ENCODE measurements at places on chromosomes 5 and 9. TPM values are rescaled to one million over a fixed set of nuclear protein-coding genes. Genes with fewer than 3 reads are reported as not detected.

GDF9 gene
- 0.32 TPM for total RNA-seq

OTULINL gene
- total RNA-seq = 0.59 TPM

CDKN2B gene
- total RNA-seq = not detected

GHR gene
- total RNA-seq = not detected

EGFLAM gene
- total RNA-seq = 45.4 TPM

EFNA5 gene
- total RNA-seq = 16.7 TPM

GABRA6 gene
- total RNA-seq = not detected

DNA sequence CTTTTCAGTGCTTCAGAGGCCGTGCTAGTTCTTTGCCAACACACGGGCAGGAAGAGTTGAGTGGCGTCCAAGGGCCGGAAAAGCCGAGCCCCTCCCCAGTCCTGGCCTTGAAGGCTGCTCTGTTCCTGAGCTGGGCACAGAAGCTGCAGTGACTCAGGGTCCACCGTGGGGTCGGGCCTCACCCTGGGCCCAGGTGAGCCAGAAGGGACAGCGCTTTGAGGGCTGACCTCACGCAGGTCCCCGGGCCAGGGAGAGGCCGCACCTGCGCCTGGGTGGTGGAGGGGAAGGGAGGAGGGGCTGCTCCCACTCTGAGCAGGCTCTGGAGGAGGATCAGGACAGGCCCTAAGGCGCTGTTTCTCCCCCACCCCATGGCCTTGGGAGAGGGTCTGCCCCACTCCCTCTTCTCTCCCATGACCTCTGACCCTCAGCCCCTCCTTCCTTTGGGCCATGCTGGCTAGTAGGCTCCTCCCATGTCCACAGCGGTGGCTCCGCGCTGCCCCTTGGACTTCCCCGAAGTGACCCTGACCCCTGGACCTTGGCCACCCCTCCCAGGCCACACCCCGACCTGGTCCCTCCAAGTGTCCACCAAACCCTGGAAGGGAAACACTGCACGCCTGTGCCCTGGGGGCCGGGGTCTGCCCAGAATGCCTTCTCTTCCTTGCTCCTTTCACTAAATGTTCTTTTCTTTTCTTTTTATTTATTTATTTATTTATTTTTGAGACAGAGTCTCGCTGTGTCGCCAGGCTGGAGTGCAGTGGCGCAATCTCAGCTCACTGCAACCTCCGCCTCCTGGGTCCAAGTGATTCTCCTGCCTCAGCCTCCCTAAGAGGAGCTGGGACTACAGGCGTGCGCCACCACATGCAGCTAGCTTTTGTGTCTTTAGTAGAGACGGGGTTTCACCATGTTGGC lies 19.7 kb upstream of the SLC6A19 start:
- H3K36me3 ChIP-seq = no peaks in the 10 kb centered on the region
- DNase-seq = no peak
- H3K27ac ChIP-seq = no peak overlapping the region

DNA sequence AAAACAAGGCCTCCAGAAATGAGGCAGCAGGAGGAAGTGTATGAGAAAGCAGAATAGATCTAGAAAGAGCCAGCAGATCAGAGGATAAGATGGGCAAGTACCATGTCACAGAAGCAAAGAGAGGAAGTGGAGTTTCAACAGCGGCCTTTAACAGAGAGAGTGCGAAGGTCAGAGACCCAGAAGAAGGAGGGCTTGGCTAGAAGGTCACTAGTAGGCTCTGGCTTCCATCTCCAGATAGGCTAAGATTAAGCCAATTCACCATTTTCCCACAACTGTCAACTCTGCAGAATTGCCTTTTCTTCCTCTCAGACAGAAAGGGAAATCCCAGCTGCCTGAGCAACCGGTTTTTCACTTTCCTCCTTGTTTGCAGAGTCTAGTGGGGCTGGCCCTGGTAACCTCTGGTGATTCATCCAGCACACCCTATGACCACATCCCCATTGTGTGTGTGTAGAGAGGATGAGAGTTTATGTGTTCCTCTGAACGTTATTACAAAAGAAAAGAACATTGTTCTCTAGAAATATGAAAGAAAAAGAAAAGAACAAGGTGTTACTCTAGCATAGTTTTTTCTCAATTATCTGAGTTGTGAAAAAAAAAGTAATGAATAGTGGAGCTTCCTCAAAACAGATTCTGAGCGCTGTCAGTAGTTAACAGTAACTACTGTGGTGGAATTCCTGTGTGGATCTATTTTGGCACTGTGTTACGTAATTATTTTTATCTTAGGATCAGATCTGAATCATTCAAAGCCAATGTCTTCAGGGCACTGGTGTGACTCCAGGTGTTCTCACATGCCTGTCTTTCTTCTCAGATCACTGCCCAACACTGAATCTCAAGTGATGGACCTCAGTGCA lies 220.4 kb downstream of the ARRDC3 start:
- no peaks in the 10 kb centered on the region for H3K27me3 ChIP-seq
- no peak for DNase-seq
- H3K4me1 ChIP-seq = no peaks in the 10 kb centered on the region
- no peaks in the 10 kb centered on the region for H3K36me3 ChIP-seq
- H3K27ac ChIP-seq = no peak overlapping the region

GRCh38 chr9:42388846-42389245 lies 205.4 kb downstream of the SPATA31A6 start:
- no peak for DNase-seq
- no peaks in the 10 kb centered on the region for H3K36me3 ChIP-seq
- no peak overlapping the region for H3K27ac ChIP-seq
- no peaks in the 10 kb centered on the region for H3K4me1 ChIP-seq

GRCh38 chr5:164319161-164319560 lies 813.7 kb downstream of the MAT2B start:
- no peak overlapping the region for H3K27ac ChIP-seq
- DNase-seq = no peak

DNA sequence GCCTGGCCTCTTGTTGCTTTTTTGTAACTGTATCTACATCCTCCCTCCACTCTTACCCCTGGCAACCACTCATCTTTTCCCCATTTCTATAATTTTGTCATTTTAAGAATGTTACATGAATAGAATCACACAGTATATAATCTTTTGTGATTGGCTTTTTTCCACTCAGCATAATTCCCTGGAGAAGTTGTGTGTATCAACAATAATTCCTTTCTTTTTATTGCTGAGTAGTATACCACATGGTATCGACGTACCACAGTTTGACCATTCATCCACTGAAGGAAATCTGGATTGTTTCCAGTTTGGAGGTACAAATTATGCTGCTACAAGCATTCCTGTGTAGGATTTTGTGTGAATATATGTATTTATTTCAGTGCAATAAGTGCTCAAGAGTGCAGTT lies 21.7 kb upstream of the ENTREP1 start:
- DNase-seq = no peak
- no peak overlapping the region for H3K4me3 ChIP-seq
- H3K27me3 ChIP-seq = no peaks in the 10 kb centered on the region
- no peaks in the 10 kb centered on the region for H3K4me1 ChIP-seq

GRCh38 chr9:117720555-117720954 lies 16.4 kb downstream of the TLR4 start:
- H3K27me3 ChIP-seq = peaks cover 57% of the 10 kb centered on the region
- H3K27ac ChIP-seq = no peak overlapping the region
- no peaks in the 10 kb centered on the region for H3K4me1 ChIP-seq

GRCh38 chr9:81082221-81082620 lies 607.1 kb downstream of the TLE1 start:
- H3K4me3 ChIP-seq = no peak overlapping the region
- no peaks in the 10 kb centered on the region for H3K27me3 ChIP-seq
- no peaks in the 10 kb centered on the region for H3K4me1 ChIP-seq

DNA sequence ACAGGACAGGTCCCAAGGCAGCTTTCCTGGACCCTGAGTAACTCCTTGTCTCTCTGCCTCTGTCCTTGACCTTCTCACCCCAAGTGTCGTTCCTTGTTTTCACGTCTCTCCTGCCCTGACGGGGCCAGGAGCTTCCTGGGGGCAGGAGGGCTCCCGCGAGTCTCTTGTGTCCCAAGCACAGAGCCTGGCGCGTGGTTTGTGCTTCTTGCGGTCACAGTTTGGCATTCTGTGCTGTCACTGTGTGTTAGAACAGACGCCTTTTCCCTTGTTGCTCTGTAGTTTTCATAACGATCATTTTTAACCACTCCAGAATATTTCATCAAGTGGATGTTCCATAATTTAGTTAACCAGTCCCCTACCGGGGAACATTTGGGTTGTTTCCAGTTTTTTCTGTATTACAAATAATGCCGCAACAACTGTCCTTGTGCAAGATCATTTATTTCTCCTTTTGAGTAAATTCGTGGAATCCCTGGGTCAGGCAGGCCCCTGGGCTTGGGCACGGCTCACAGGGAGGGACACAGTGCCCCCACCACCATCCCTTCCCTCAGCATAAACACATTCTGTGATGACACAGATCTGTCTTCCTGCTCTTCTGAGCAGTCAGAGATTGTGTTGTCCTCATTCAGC lies 71.9 kb downstream of the TSPAN17 start:
- no peak overlapping the region for H3K27ac ChIP-seq

DNA sequence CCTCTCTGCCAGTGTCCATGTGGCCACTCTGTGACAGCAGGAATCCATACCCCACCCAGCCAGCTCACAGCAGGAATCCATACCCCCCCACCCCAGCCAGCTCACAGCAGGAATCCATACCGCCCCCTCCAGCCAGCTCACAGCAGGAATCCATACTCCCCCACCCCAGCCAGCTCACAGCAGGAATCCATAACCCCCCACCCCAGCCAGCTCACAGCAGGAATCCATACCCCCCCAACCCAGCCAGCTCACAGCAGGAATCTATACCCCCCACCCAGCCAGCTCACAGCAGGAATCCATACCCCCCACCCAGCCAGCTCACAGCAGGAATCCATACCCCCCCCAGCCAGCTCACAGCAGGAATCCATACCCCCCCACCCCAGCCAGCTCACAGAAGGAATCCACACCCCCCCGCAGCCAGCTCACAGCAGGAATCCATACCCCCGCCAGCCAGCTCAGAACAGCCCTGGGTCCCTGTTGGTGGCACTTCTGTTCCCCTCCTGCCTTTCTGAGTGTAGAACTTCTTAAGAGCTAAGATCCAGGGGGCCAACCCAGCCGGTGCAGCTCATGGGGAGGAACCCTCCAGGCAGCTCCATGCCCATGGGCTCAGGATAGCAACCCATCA lies 8.4 kb upstream of the RXRA start:
- no peaks in the 10 kb centered on the region for H3K27me3 ChIP-seq
- DNase-seq = peak; percentile 41
- no peaks in the 10 kb centered on the region for H3K36me3 ChIP-seq
- H3K4me1 ChIP-seq = peaks cover 52% of the 10 kb centered on the region
- no peak overlapping the region for H3K27ac ChIP-seq

- no peak for DNase-seq
- H3K36me3 ChIP-seq = no peaks in the 10 kb centered on the region
- H3K27me3 ChIP-seq = no peaks in the 10 kb centered on the region
- H3K27ac ChIP-seq = no peak overlapping the region
- H3K4me1 ChIP-seq = no peaks in the 10 kb centered on the region
- H3K4me3 ChIP-seq = no peak overlapping the region
These were observed 24.5 kb downstream of the PSD2 start for GRCh38 chr5:139820130-139820529.

DNA sequence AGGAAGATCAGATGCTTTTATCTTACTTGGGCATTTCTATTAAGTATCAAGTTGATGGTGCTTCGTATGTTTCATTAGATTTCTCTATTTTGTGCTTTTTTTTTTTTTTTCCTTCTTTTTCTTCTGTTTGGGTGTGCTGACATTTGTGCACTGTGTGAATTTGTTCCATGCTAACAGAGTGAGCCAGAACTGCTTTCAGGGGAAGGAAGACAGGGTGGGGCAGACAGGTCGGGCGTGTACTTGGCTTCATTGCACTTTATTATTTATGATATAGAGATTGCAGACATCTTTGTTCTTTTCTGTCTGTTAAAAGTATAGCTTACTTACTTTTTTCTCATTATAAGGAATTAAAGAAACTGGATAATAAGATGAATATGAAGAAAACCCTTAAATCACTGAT lies 112.2 kb downstream of the FGF18 start:
- no peak overlapping the region for H3K27ac ChIP-seq
- no peak overlapping the region for H3K4me3 ChIP-seq
- H3K27me3 ChIP-seq = no peaks in the 10 kb centered on the region
- H3K36me3 ChIP-seq = no peaks in the 10 kb centered on the region
- DNase-seq = no peak

DNA sequence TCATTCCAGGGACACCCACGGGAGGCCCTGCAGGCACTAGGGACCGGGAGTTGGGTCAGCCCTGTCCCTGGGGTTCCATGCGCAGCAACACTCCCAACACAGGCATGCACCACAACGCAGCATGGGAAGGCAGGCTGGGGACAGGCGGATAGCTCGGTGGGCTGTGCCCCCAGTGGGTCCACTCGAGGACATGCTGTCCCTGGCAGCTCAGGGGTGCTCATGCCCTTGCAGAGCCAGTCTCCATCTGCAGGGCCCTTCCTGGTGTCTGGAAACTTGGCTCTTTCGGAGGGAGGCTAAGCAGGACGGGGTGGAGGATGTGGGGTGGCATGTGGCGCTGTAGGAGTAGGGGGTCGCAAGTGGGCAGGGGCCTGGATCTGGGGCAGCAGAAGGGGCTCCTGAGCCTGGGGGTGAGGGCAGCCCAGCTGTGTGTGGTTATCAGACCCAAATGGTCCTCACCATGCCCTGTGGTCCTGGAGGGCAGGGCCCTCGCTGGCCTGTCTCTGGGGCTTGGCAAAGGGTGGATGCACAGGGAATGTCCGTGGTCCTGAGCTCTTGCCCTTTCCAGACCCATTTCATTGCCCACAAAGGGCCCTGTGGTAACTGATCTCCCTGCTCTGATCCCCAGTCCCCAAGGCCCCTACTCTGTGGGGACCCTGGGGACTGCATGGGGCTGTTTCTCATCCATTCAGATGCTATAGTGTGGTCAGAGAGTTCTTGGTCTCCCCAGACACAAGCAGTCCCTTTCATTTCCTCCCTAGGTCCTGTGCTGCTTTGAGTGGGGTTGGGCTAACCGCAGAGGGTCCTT lies 90.3 kb upstream of the PHYKPL start:
- no peaks in the 10 kb centered on the region for H3K36me3 ChIP-seq
- H3K27me3 ChIP-seq = no peaks in the 10 kb centered on the region
- H3K4me1 ChIP-seq = no peaks in the 10 kb centered on the region
- H3K27ac ChIP-seq = no peak overlapping the region
- no peak overlapping the region for H3K4me3 ChIP-seq

DNA sequence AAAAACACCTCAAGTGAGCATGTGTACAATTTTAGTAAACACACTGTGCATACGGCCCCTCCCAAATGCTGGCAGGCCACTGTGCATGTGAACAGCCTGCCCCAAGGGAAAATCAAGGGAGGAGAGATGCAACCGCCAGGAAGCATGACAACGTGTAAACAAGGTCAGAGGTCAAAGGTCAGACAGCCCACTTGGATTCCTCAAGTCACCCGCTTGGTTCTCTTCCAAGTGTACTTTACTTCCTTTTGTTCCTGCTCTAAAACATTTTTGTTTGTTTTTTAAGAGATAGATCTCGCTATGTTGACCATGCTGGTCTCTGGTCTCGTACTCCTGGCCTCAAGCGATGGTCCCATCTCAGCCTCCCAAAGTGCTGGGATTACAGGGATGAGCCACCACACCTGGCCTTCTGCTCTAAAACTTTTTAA lies 126.7 kb upstream of the SHB start:
- H3K36me3 ChIP-seq = no peaks in the 10 kb centered on the region
- no peak overlapping the region for H3K27ac ChIP-seq
- no peak overlapping the region for H3K4me3 ChIP-seq
- peaks cover 9% of the 10 kb centered on the region for H3K4me1 ChIP-seq

- H3K4me3 ChIP-seq = no peak overlapping the region
- H3K27me3 ChIP-seq = no peaks in the 10 kb centered on the region
- no peaks in the 10 kb centered on the region for H3K4me1 ChIP-seq
- H3K36me3 ChIP-seq = no peaks in the 10 kb centered on the region
- H3K27ac ChIP-seq = no peak overlapping the region
These were observed 15.9 kb downstream of the PLPP1 start for GRCh38 chr5:55518831-55519390.
